ENCODE measurements at places on chromosomes 2 and 18.

DNA sequence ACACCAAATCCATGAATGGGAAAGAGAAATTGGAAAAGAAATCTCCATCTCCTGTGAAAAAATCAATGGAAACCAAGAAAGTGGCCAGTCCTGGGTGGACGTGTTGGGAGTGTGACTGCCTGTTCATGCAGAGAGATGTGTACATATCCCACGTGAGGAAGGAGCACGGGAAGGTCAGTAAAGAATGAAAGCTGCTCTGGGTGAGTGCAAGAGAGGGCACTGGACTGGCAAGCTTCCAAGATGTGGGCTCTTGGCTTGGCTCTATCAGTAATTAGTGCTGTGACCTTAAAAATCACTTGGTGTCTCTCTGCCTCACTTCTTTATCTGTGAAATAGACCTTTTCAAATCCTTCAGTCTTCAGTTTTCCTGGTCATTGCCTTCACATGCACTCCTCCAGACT lies 89.0 kb downstream of the ZNF532 start:
- DNase-seq: no peak

DNA sequence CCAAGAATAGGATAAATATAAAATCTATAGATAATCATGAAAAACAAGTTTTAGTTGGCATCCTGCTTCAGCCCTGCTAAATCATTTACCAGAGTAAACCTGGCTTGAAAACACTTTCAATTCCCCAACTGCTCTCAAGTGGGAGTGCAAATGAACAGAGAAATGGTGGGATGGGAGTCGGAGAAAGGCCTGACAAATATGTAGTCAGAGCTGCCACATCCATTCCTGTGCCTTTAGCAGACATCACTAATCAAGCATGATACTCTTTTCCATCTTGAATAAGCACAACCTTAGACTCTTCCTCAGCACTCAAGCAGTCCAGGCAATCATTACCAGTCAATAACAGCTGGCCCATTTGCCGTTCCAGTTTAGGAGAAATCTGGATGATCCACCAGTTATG lies 101.3 kb downstream of the ANKRD44 start:
- DNase-seq: no peak

- no peak for DNase-seq
Observed at GRCh38 chr2:146949400-146949799, 895.4 kb upstream of the ACVR2A start.

- peak; percentile 23 for DNase-seq
Observed at GRCh38 chr2:54763636-54764291, 40.3 kb downstream of the EML6 start.

DNA sequence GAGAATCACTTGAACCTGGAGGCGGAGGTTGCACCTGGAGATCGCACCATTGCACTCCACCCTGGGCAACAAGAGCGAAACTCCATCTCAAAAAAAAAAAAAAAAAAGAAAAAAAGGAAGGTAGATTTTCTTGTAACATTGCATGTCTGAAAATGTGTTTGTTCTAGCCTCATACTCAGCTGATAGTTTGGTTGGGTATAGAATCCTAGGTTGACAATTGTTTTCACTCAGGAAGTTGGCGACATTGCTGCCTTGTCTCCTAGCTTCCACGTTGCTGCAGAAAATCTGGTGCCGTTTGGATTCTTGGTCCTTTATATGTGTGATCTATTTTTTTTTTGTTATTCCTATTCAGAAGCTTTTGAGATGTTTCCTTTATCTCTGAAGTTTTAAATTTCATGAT lies 4.7 kb downstream of the ING5 start:
- DNase-seq: no peak

- no peak for DNase-seq
Observed at GRCh38 chr2:70336552-70336951, 34.7 kb upstream of the FAM136A start.

DNA sequence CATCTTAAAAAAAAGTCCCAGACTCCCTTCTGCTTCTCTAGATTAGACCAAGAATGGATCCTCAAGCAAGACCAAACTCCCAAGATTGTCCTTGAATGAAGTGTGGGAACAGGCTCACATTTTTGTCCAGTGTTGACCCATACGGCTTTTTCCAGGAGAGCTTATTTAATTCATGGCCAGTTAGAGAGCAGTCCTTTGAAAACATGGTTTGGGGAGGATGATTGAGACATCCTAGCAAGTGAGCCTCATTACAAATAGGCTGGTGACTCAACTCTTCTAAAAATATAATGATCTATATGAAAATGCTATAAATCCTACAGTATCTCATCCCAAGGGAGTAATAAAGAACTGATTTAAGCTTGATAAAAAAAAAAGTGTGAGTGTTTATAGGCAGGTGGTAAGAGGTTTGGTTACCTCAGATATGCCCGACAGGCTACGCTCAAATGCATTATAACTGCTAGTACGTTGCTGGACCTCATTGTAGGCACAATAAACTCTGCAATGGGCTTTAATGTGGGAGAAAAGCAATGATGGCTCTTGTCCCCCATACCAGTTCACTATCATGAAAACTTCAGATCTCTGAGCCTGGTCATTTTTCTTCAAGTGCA lies 17.0 kb downstream of the ANKRD29 start:
- DNase-seq: no peak

DNA sequence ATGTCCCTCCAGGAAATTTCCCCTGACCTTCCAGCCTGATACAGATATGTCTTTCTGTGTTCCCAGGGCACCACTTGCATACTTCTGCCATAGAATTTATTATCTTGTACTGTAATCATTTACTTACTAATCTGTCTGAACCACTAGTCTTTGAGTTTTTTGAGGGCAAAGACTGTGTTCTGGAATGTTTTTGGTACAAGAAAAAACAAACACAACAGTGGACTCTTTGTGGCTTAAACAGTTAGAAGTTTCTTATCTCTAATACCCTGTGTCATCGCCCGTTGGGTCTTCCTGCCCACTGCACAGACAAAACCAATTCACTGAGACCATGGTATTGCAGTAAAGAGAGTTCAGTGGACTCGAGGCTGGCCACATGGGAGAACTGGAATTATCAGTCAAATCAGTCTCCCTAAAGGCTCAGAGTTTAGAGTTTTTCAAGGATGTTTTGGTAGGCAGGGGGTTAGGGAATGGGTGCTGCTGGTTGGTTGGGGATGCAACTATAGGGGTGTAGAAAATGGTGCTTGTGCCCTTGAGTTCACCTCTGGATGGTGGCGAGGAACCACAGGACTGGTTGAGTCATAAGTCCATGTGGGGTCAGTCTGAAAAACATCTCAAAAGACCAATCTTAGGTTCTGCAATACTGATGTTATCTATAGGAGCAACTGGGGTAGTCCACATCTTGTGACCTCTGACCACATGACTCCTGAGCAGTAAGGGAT lies 20.3 kb downstream of the RALB start:
- no peak for DNase-seq

GRCh38 chr2:215427585-215427984 lies 8.3 kb downstream of the FN1 start:
- DNase-seq: no peak

DNA sequence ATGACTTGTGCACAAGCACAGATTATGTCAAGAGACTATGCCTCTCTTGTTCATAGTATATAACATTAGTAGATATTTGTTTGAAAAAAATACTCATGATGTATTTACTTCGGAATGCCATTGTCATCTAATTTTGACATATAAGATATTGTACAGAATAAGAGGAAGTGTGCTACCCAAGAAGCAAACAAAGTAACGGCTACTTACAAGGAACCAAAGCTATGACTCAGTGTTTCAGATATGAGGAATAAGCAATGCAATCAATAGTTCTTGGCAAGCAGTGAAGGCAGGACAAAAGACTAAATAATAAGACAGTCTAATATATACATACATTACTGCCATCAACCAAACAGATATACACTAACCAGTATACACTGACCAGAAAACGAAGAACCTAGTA lies 256.3 kb downstream of the CCDC178 start:
- DNase-seq: no peak

DNA sequence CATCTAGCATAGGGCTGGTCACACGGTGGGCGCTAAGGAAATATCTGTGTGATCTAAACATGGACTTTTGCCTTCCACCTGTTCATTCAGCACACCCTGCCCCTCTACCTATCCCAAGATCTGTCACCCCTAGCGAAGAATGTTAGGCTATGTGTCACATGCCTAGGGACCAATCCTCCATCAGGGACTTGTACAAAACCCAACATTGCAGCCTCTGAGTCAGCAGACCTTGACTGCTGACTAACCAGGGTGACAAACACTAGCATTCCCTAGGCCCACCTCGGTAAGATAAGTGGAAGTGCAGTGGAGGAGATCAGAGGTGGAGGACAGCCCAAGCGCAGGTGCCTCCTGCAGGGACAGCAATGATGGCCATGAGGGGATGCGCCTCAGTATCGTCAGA lies 99.2 kb downstream of the SOX11 start:
- no peak for DNase-seq

DNA sequence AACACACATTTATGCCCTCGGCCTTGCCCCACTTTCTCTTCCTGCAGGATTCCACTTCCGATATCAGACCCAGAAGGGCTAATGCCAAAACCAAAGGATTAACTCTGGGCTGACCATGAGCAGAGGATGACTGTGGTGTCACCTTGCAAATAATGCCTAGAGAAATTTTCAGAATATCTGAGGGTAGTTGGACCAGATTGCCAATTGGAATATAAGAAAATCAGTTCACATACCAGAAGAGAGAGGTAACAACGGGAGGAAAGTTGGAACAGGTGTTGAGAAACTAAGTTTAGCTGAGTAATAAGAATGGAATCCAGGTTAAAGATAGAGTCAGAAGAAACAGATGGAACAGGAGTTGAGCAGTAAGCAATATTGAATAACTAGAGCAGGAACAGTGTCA lies 232.7 kb upstream of the UBE2E3 start:
- DNase-seq: peak; percentile 37

GRCh38 chr2:5561006-5561405 lies 131.2 kb upstream of the SOX11 start:
- no peak for DNase-seq

- DNase-seq: no peak
Observed at GRCh38 chr2:96890726-96891385, 21.0 kb upstream of the SEMA4C start.

DNA sequence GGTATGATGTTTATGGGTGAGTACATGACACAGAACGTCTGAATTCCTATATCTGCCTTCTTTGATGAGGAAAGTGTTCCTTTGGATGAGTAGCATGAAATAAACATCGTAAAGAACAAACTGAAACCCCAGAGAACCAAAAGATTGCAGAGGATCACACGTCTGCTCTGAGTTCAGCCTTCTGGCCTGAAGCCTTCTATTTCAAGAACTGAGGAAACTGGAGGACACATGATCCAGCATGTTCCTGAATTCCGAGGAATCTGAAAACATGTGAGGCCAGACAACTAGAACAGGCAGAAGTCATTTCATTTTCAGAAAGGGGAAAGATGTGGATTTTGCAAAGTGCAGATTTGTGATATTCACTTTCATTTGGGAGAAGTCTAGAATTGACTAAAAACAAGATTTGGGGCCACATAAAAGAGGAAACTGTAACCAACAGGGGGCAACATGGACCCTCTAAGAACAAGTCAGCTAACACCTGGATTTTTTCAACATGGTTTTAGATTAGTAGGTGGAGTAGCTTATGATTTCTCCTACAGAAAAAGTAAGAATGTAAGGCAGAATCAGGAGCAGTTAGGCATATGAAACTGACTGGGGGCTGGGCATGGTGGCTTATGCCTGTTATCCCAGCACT lies 8.3 kb downstream of the SULT6B1 start:
- DNase-seq: no peak

- no peak for DNase-seq
Observed at GRCh38 chr18:59041819-59042815, 97.6 kb upstream of the SEC11C start.

GRCh38 chr2:223181561-223181960 lies 129.6 kb downstream of the KCNE4 start:
- DNase-seq: no peak

GRCh38 chr2:203893840-203894239 lies 26.3 kb downstream of the CTLA4 start:
- no peak for DNase-seq

GRCh38 chr18:50836521-50836957 lies 16.7 kb upstream of the MRO start:
- peak; percentile 79 for DNase-seq

DNA sequence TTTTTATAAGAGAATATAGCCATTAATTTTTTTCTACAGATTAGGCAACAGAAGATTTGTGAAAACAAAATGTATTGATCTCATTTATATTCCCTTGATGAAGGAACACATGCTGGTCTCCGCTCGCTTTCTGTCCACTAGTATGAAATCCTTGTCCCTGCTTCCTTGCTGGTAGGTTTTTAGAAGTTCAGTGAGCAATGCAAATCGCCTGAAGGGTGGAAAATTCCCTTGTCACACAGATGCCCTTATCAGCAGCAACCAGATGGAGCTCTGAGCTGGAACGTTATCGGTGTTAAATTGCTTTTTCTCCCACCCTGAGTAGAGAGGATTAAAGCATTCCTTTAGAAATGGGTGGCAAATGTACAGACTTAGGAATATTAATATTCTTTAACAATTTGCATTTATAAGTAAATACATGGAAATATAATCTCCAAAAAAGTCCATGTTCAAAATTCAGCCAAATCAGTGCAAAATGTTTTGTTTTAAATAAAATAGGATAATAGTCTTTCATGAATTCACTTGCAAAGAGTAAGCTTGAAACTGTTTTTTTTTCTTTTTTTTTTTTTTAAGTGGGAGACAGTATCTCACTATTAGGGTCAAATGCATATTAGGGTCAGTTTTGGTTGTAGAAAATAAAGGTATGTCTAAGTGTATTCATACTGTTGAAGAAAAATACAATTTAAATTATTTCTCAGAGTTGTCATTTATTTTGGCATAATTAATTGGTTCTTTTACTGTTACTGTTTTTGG lies 164.0 kb upstream of the MYO3B start:
- DNase-seq: no peak

- DNase-seq: no peak
Observed at GRCh38 chr18:13617826-13618515, 108.4 kb downstream of the FAM210A start.

DNA sequence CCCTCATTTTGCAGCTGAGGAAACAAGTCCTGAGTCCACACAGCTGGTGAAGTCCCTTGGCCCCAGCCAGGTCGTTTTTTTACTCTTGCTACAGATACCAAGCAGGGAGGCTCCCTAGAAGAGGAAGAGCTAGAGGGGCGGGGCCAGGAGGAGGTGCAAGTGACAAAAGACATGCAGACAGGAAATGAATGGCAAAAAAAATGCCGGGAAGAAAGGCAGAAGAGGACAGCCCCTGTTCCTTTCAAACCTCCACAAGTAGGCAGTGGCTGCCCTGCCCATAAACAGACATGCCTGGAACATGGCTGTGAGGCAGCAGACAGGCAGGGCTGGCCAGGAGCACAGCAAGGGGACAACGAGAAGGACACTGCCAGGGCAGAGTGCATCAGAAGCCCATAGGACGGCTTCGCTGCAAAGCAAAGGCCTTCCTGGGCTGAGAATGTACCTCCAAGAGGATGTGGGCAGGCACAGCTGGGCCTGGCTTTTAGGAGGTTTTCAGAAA lies 108.7 kb downstream of the ZBTB7C start:
- DNase-seq: peak; percentile 8

GRCh38 chr2:65377556-65378192 lies 54.7 kb downstream of the SPRED2 start:
- peak; percentile 97 for DNase-seq

- peak; percentile 95 for DNase-seq
Observed at GRCh38 chr2:28296243-28296642, 96.4 kb upstream of the FOSL2 start.

Data from ELR (cell line).